ENCODE measurements at places on chromosomes 5 and 9. TPM values are rescaled to one million over a fixed set of nuclear protein-coding genes. Genes with fewer than 3 reads are reported as not detected.

RANBP3L gene
- total RNA-seq = not detected

PPIP5K2 gene
- 64.4 TPM for total RNA-seq

TUSC1 gene
- 15.7 TPM for total RNA-seq

PRELID2 gene
- total RNA-seq = 8.9 TPM

LCN12 gene
- 6.4 TPM for total RNA-seq

TAS2R1 gene
- total RNA-seq = not detected

FXN gene
- 17.8 TPM for total RNA-seq

CCDC180 gene
- total RNA-seq = 10.9 TPM

ADAMTS19 gene
- not detected for total RNA-seq

SOX30 gene
- 0.27 TPM for total RNA-seq

LECT2 gene
- not detected for total RNA-seq

EFNA5 gene
- 24.0 TPM for total RNA-seq

STPG3 gene
- total RNA-seq = not detected

OSMR gene
- 74.6 TPM for total RNA-seq

C6 gene
- not detected for total RNA-seq

MOB3B gene
- 19.1 TPM for total RNA-seq

IFNA17 gene
- not detected for total RNA-seq

GAPT gene
- 34.8 TPM for total RNA-seq

GLDC gene
- 1.3 TPM for total RNA-seq

CD72 gene
- total RNA-seq = 113 TPM

All from spleen (tissue), 13 donors.